ENCODE measurements at places on chromosomes 12 and 14.

DNA sequence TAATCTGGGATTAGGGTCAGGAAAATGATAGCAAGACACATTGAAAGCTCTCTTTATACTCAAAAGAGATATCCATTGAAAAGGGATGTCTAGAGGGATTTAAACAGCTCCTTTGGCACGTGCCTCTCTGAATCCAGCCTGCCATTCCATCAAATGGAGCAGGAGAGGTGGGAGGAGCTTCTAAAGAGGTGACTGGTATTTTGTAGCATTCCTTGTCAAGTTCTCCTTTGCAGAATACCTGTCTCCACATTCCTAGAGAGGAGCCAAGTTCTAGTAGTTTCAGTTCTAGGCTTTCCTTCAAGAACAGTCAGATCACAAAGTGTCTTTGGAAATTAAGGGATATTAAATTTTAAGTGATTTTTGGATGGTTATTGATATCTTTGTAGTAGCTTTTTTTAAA, 25.4 kb upstream of the PLEKHD1 start:
- no peak for DNase-seq

GRCh38 chr12:6312529-6313325, 2.2 kb downstream of the PLEKHG6 start:
- peak; percentile 84 for DNase-seq

GRCh38 chr14:60815371-60815770, 80.8 kb downstream of the MNAT1 start:
- no peak for DNase-seq

DNA sequence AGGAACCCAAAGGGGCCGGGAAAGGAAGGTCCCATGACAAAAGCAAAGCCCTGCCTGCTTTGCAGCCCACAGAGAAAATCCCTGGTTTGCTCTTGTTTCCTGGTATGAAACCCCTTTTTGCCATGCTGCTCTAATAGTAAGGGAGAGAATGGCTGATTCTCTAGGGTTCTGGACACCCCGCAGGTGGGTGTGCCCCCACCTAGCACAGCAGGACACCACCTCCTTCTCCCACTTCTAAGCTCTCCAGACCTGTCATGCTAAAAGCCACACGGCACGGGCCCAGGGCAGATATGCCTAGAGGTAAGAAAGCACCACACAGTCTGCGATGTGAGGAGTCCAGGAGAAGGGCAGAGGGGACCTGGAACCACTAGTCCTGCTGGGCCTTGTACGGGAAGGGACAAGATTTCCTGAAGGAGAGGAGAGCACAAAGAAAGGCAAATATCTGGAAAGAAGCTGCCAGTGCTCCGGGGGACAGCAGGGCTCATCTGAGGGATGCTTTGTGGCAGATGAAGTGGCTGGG, 113.3 kb downstream of the BCL11B start:
- no peak for DNase-seq

DNA sequence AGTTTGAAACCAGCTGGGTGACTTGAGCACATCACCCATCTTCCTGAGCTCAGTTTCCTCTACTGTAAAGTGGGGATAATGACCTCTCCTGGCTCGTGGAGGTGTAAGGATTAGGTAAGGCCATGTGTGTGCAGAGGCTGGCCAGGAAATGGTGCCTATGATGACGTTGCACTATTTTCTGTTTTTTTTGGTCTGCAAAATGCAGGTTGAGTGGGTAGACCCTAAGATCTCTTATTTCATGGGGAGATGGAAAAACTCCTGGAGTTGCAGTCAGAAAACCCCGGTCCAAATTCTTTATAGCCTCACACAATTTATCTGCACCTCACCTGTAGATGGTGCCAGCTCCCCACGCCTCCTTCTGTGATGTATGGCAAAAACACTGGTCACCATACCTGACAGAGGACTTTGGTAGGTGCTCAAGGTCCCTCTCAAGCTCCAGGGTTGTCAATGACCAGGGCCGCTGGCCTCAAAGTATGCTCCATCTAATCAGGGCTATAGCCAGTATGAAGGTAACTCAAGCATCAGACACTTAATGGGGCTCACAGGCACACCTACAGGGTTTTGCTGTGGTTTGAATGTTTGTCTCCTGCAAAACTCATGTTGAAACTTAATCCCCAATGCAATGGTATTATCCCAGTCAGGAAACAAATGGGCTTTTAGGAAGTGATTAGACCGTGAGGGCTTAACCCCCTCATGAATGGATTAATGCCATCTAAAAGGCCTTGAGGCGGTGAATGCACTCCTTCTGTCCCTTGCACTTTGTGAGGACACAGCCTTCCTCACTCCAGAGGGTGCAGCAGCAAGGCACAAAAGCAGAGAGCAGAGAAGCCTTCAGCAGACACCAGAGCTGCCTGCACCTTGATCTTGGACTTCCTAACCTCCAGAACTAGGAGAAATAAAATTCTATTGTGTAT, 17.6 kb downstream of the C14orf132 start:
- DNase-seq = peak; percentile 56

DNA sequence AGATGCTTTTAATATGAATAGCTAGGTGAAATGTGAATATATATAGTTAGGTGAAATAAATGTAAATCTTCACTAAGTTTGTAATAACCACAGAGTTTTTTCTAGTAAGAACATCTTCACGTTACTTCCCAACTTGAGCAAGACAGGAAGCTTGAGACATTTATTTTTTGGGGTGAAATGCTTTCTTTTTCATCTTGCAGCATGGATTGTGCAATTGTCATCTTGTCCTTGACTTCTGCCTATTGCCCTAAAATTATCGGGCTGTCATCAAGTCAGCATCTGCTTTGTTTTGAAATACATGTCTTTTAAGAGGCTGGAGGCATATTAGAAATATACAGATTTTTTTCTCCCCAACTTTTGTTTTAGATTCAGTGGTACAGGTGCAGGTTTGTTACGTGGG, 433.9 kb downstream of the PCNX1 start:
- DNase-seq = no peak

DNA sequence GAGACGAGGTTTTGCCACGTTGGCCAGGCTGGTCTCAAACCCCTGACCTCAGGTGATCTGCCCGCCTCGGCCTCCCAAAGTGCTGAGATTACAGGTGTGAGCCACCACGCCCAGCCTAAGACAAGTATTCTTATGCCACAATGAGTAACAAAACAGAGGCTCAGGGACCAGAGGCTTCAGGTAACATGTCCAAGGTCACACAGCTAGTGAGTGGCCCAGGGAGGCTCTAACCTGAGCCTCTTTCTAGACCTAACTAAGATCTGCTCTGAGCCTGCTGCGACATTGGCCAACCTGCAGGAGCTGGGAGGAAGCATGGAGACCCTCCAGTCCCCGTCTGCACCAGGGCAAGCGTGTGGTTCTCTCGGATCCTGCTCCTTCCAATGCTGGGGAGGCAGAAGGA, 77.9 kb downstream of the FOXN3 start:
- DNase-seq = no peak

GRCh38 chr12:80325167-80325959, 118.7 kb upstream of the PTPRQ start:
- no peak for DNase-seq

DNA sequence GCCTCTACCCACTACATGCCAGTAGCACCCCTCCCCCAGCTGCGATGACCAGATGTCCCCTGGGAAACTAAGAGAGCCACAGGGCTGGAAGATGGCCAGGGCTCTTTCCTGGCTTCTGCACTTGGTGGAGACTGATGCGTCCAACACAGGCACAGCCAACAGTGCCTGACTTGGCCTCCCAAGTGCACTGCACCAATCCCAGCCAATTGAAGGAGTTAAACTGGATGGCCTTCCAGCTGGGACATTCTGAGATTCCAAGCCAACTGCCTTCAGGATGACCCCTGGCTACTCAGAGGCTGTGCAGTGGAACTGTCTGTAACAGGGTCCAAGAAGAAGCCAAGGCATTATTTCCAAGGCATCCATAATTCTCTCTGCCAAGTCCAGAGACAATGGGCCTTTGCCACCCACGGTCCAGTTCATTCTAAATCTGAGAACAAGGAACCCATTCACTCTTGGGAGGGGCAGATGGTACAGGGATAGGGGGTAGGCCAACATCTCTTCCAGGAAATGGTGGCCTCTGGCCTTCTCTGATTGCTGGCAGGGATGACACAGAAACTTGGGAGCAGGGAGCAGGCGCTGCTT, 35.2 kb downstream of the PRIMA1 start:
- no peak for DNase-seq

DNA sequence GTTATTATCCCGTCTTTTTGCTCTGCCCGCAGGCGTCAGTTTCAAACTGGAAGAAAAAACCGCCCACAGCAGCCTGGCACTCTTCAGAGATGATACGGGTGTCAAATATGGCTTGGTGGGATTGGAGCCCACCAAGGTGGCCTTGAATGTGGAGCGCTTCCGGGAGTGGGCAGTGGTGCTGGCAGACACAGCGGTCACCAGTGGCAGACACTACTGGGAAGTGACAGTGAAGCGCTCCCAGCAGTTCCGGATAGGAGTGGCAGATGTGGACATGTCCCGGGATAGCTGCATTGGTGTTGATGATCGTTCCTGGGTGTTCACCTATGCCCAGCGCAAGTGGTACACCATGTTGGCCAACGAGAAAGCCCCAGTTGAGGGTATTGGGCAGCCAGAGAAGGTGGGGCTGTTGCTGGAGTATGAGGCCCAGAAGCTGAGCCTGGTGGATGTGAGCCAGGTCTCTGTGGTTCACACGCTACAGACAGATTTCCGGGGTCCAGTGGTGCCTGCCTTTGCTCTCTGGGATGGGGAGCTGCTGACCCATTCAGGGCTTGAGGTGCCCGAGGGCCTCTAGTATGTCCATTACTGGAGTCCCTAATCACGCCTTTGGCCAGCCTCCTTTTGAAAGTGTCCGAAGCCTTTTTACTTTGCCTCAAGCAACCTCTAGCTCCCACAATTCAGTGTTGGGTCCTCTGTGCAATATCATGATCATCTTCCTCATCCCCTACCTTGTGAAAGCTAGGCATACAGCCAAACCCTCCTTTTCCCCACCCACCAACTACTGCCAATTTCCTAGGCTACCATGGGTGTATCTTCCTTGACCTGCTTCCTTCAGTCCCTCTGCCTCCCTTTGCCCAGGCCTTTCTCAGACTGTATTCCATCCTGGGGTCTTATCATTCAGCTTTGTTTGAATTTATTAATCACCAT, 891 bp downstream of the SPRYD4 start:
- DNase-seq = peak; percentile 54

- DNase-seq = no peak
Observed at GRCh38 chr14:89503431-89503996, 86.5 kb upstream of the FOXN3 start.

GRCh38 chr12:117005417-117006046, 93.7 kb downstream of the TESC start:
- no peak for DNase-seq

DNA sequence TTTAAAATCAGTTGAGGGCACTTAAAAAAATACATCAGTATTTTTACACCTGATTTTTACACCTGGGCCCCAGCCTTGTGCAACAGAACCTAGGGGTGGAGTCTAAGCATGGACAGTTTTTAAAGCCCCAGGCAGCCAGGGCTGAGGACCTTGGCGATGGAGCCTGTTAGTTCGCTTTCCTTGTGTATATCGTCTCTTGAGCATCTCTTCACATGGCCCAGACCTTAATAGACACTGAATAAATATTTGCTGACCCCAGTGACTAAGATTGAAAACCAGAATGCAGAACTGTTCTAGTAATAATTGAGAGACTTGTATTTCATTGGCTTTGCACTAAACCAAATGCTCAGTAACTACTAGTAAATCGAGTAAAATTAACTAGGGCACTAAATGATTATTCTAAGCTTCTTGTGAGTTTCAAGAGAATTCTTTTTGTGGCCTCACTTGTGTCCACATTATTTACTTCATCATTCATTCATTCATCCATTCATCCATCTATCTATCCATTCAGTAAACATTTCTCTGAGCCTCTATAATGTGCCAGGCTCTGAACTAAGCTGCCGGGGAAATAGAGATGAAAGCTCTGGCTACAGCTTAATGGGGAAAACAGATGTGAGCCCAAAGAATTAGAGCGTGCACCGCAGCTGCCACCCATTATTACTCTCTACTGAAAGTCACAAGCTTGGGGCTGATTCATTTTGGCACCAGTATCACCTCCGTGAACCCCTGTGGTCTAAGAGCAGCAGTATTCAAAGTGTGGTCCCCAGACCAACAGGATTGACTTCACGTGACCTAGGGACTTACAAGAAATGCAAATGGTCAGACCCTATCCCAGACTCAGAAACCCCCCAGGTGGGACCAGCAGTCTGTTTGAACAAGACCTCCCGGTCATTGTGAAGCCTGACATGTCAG, 30.7 kb upstream of the BCL7A start:
- no peak for DNase-seq

- no peak for DNase-seq
Observed at GRCh38 chr14:88825503-88825902, 1.1 kb downstream of the TTC8 start.

DNA sequence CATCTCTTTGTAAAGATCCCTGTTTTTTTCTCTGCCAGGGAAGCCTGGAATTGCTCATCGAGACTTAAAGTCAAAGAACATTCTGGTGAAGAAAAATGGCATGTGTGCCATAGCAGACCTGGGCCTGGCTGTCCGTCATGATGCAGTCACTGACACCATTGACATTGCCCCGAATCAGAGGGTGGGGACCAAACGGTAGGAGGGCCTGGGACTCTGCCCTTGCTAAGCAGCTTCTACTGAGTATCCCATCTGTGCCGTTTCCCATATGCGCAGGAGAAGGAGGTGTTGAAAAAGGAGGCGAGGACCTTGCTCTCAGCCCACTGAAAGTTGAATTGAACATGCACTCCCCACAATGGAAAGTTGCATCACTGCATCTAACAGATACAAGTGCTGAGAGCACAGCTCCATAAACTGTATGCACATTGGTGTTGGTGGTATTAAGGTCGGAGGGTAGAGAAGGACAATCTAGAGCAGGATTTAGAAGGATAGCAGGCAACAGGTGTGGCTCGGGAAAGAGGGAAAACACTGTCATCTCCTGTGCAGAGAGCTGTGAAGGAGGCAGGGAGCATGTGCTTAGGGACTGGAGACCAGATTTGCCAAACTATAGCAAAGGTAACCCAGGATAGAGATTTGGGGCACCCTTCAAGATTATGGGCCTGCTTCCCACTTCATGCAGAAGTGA, 21.5 kb upstream of the TAMALIN start:
- DNase-seq = no peak

GRCh38 chr14:46198676-46199075, 452.9 kb downstream of the RPL10L start:
- no peak for DNase-seq

GRCh38 chr14:66242001-66242400, 244.2 kb upstream of the CCDC196 start:
- no peak for DNase-seq

- DNase-seq = no peak
Observed at GRCh38 chr12:52398176-52398575, 8.0 kb downstream of the KRT82 start.

DNA sequence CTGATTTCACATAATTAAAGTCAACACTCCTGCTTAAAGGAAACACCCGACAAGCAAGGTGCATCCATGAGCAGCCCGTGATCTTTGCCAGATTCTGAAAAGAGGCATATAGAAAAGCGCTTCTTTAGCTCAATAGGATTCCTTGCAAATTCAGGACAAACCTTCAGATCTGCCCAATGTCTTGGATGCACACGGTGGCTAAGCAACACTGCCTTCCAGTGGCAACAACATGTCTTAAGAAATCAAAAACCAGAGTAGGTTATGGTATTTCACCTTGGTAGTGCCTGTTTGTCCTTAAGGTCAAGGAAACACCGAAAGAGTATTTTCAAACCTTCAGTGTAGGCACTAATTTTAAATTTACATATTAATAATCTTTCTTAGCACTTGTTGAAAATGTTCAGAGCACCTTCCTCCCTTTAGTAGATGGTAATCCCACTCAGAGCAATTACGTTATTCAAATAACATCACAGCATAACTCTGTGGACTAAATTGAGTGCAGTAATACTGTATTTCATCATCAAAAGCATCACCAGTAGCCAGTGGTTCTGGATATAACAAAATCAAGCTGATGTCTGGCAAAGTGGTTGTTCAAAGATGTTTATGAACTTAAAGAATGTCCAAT, 58.0 kb upstream of the CDKN3 start:
- peak; percentile 67 for DNase-seq

- DNase-seq = peak; percentile 60
Observed at GRCh38 chr12:120013659-120014380, 24.8 kb downstream of the BICDL1 start.

Data from MCF 10A (cell line).